ENCODE measurements at places on chromosomes 2 and 18.
A peak's percentile ranks its signal among the peaks of the same experiment; 100 is the strongest.

- DNase-seq: no peak
Observed at GRCh38 chr2:25685741-25686140, 12.4 kb upstream of the DTNB start.

DNA sequence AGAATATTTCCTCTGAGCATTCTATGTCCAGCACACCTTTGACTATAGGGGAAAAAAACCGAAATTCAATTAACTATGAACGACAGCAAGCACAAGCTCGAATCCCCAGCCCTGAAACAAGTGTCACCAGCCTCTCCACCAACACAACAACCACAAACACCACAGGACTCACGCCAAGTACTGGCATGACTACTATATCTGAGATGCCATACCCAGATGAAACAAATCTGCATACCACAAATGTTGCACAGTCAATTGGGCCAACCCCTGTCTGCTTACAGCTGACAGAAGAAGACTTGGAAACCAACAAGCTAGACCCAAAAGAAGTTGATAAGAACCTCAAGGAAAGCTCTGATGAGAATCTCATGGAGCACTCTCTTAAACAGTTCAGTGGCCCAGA is 79.4 kb upstream of the FAM117B start:
- DNase-seq: no peak

GRCh38 chr2:112701052-112701451 is 19.8 kb upstream of the NT5DC4 start:
- DNase-seq: no peak

- no peak for DNase-seq
Observed at GRCh38 chr2:21095178-21095577, 28.6 kb upstream of the TDRD15 start.

DNA sequence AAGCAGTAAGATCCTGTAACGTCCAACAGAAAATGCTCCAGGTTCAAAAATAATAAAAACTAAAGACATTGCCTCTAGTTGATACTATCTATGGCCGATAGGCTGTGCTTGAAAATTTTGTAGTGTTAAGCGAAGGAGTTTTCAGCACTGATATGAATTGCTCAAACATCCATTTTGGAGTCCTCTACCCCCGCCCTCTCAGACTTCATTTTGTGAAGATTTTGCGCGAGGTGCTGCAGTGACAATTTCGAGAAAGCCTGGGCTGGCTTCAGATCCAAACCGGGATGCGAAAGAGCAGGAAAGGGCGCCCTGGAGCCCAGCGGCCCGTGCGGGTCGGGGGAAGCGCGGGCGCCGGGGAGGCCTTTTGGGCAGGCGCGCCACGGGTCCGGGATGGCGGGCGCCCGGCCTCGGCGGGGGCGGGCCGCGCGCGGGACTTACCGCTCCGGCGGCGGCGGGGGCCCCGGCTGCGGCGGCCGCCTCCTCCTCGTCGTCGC is 1.8 kb downstream of the SP3 start:
- no peak for DNase-seq

DNA sequence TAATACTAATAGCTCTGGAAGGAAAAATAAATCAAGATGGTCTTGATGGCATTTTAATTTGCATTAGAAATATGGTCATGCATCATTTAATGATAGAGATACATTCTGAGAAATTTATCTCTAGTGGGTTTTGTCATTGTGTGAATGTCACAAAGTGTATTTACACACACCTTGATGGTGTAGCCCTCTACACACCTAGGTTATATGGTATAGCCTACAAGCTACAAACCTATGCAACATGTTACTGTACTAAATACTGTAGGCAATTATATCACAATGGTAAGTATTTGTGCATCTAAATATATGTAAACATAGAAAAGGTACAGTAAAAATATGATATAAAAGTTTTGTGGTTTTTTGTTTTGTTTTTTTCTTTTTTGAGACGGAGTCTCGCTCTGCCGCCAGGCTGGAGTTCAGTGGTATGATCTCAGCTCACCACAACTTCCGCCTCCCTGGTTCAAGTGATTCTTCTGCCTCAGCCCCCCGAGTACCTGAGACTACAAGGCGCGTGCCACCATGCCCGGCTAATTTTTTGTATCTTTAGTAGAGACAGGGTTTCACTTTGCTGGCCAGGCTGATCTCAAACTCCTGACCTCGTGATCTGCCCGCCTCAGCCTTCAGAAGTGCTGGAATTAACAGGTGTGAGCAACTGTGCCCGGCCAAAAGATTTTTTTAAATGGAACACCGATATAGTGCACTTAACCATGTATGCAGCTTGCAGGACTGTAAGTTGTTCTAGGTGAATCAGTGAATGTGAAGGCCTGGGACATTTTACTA is 83.7 kb upstream of the UBXN4 start:
- peak; percentile 26 for DNase-seq

- DNase-seq: no peak
Observed at GRCh38 chr2:38690499-38691420, 24.8 kb downstream of the GALM start.

DNA sequence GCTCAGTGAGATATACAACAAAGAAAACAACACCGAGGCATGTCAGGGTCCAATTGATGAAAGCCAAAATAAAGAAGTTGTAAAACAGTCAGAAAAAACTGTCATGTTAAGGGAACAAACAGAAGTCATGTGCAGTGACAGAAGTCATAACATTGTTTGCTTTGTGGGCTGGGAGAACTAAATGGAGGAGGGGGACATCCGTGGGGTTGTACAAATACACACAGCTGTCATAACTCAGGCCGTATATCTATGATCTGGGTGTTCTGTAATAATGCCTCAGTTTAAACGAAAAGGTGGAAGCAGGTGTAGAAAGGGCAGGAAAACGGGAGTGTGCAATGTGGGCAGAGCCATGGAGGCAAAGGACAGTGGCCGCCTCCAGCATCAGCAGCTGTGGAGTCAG is 27.3 kb downstream of the TIMM21 start:
- DNase-seq: no peak

DNA sequence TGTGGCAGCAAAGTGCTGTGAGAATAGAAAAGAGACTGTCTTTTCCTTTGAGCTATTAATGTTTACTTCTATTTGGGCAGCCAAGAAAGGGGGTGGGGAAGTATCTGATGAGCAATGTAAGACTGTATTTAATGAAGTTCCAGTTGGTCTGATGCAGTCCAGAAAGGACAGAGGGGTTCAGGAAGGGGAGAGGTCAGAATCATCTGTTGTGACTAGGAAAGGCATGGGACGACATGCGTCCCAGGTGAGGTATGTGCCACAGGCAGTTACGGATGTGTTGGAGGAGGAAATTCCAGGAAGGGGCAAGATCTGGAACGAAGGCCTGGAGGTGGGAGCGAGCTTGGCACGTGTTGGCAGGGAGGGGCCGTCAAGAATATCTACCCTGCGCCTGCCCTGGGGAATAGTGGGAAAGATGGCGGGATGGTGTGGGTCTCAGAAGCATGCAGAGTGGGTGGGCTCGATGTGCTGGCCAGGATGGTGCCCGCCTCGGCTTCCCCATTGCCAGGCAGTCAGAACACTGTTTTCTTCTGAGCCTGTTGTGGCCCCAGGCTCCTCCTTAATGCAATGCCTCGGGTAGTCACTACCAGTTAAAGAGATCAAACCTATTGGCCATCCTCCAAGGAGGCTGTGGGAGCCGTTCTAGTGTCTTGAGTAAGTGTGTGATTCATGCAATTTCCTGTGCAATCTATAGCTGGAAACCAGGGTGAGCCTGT is 57.8 kb upstream of the TXNDC2 start:
- DNase-seq: no peak

DNA sequence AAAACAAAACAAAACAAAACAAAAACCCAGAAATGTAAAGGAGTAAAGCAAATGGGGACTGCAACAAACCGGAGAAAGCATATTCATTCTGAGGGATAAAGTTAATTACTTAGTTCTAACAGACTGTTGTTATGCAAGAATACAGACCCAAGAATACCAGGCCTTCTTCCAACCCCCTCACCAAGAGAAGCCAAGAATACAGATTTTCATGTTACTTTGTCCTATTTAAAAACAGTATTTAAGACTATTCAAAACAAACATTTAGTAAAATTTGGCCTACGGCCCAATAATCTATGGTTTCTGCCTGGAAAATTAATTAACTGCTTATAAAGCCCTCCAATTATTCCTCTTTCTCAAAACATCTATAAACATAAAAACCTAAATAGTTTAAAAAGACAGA is 91.4 kb downstream of the USP34 start:
- no peak for DNase-seq

- no peak for DNase-seq
Observed at GRCh38 chr2:138823666-138824065, 43.5 kb upstream of the NXPH2 start.

GRCh38 chr18:74377776-74378175 is 62.1 kb downstream of the C18orf63 start:
- DNase-seq: no peak

Measured in stimulated activated CD8-positive, alpha-beta memory T cell treated with anti-CD3 and anti-CD28 coated beads, Interleukin-4, amount 100 ng/mL, for 24 hours (primary cell).